ENCODE measurements at places on chromosomes 6 and 20.

DNA sequence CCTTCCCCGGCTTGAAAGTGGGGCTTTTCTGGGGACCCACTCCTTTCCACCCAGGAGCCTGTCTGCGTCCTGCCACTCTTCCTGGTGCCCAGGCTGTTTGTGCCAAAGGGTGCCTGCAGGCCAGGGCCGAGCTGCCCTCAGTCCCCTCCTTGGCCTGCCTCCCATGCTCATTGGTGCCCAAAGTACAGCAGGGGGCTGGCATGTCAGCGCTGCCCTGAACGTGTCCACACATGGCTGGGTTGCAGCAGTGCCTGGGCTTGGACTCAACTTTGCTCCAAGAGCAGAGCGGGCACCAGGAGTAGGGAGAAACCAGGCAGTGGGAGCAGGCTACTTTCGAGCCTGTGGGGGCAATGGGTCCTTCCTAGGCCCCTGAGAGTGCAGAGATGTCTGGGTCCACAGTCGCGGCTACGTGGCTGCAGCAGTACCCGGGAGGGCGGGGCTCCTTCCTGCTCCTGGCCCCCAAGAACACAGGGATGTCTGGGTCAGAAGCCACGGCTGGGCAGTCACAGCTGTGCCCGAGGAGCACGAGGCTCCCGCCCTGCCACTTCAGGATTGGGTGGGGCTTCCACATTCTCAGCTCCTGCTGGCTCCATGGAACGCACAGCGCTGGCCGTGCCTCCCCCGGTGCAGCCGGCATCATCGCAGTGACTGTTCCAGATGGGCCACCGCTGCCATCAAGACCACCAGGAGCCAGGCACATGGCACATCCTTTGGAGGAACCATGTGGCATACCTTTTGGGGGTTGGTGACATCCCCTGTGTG is 50.0 kb upstream of the CLDN20 start:
- no peak for DNase-seq

DNA sequence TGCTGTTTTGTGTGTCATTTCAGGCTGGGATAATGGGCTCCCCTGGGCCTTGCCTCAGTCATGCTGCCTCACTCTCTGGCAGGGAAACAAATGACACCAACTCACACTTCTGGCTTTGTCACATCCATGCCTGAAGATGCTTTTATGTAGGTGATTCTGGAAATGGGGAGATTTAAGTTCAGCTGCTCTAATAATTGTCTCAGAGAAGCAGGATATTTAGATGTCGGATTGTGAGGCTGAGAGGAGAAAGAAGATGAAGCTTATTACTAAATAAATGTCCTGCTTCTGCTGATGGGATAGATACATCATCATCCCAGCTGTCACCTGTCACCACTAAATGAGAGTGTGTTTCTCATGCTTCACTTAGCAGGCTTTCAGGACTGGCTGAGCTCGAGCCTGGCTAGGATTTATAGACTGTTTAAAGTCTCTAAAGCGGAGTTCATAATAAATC is 480.2 kb upstream of the SPTLC3 start:
- no peak for DNase-seq

DNA sequence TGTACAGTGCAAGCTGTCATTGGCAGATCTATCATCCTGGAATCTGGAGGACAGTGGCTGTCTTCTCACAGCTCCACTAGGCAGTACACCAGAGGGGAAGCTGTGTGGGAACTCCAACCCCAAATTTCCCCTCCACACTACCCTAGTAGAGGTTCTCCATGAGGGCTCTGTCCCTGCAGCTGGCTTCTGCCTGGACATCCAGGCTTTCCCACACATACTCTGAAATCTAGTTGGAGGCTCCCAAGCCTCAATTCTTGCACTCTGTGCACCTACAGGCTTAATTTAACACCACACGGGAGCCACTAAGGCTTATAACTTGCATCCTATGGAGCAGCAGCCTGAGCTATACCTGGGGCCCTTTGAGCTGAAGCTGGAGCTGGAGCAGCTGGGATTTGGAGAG is 43.0 kb upstream of the TRIM39 start:
- no peak for DNase-seq

DNA sequence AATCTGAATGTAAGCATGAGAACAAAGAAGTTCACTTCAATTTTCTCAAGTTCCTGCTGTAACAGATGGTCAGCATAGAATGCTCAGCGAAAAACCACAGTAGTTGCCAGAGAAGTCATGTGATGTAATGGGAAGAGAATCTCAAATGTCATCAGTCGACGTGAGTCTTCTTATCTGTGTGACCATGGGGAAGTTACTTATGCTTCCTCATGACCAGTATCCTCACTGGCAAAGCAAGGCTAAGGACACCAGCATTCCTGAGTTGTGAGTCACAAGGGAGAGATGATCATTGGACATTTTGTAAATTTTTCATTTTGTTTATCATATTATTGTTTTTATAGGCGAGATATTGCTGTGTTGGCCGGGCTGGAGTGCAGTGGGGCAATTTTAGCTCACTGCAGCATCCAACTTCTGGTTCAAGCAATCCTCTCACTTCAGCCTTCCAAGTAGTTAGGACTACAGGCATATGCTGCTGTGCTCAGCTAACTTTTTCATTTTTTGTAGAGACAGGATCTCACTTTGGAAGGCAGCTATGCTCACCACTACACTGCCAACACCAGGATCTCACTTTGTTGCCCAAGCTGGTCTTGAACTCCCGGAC is 21.9 kb downstream of the SGK1 start:
- no peak for DNase-seq

DNA sequence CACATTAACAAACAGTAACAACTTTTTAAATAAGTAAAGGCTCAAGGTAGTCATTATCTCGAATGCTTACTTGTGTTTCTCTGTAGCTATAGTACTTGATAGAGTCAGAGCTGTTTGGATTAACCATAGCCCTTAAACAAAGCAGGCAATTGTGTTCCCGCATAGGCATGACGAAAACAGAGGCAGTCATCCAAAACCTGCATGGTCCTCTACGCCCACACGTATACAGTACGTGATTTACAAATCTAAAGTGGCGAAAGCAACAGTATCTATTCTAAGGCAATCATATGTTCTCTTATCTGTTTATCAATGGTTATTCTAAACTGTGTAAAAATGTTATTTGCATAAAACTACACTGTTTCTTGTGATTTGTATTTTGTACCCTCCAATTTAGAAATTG is 31.8 kb downstream of the HFE start:
- no peak for DNase-seq

DNA sequence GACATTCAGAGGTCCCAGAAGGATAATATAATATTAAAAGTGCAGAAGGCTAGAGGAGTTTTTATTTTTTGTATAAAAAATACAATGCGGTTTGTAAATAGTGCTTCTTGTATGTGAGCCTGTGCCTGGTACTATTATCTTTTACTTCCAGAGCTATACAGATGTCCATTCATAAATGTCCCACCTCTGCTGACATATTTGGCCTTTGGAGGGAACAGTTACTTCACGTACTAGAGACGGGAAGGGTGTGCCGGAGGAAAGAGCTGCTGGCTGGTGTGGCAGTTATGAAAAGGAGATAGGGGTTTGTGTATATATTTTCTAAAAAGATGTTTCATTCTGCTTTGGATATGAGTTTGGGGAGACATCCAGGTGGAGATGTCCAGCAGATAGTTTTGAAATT is 8.8 kb downstream of the CD109 start:
- DNase-seq = no peak

GRCh38 chr6:118865100-118865391 is 28.9 kb upstream of the ASF1A start:
- no peak for DNase-seq

DNA sequence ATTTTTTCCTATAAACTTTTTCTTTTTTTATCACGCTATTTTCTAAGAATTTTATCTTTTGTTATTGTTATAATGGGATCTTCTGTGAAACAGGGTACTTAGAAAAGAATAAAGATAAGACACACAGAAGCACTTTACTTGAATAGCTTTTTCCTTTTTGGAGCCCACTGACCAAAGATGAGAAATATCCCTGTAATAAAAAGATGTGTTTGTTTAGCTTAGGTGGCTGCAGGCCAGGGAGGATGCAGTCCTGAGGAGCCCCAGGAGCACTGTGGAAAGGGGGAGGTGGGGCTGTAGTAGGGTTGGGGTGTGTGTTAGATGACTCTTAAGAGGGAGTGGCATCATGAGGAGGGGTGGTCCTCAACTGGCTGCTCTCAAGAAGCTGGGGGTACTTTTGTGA is 128.6 kb downstream of the ARID1B start:
- no peak for DNase-seq

DNA sequence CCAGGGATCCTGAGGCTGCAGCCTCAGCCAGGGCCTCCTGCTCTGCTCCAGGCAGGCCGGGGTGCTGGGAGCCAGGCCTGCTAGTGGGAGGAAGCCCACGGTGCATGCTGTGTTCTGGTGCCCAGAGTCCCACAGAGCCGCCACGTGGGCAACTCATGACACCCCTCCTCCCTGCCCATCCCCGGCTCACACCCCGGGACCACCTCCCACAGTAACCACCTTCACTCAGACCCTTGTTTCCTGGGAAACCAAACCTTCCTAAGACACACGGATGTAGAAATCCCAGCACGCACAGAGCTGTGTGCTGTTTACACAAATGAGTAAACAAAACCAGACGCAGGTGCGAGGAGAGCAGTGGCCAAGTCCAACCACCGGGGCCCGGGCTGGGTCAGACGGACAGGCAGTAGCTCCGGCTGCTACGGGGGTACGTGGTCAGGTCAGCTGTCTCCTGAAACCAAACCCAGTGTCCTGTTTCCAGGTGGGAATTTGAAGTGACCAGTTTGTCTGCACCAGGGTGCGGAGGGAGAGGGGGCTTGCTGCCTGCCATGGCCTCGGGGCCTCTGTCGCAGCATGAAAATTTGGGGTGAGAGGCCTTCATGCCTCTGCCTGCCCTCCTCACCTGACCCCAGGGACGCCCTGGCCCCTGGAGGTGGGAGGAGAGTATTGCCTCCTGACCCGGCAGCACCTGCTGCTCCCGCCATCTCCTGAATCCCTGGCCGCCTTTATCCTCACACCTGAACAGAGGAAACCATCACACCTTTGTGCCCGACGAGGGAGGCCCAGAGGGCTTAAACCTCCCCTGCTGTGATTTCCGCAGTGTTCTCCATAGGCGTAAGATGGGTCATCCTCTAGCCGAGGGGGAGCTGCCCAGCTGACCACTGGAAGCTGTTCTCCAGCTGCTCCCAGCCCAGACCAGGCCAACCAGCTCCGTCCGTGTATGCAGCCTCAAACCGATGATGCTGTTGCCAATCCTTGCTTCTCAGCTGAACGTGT is 52.0 kb upstream of the SMOC2 start:
- DNase-seq = no peak

- no peak for DNase-seq
These were observed 13.2 kb upstream of the ZBTB24 start for GRCh38 chr6:109496036-109496772.

GRCh38 chr6:139187489-139187888 is 52.6 kb downstream of the HECA start:
- no peak for DNase-seq

DNA sequence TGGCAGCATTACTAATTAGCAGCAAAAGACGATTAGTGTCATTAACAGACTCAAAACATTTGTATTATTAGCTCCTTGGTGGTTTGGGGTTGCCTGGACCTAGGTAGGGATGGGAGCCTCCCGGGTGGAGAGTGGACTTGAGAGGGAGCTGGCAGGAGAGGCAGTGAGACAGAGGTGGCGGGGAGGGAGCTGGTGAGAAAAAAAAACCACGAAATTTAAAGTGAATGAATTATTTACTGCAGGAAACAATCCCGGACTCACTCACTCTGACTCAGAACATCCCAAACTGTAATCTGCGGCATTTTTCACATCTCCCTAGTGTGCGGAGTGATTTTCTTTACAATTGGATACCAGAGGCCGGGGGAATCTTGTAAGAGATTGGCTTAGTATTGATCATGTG is 14.3 kb upstream of the CDH22 start:
- DNase-seq = no peak

DNA sequence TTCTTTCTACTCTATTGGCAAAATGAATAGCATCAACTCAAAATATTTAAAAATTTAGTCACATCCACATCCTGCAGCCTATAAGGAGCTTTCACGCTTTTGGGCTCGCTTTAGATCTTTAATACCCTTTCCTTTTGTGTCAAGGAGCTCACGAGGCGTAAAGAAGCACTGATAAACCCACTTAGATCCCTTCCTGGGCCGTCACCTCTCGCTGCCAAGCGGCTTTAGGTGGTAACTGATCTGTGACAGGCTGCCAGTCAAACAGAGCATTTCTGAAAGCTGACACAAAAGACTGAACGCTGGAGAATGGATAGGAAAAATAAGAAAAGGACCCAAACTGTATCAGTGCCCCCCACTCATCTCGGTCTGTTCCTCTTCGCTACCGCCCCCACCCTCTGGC is 385.7 kb upstream of the MMS22L start:
- no peak for DNase-seq

DNA sequence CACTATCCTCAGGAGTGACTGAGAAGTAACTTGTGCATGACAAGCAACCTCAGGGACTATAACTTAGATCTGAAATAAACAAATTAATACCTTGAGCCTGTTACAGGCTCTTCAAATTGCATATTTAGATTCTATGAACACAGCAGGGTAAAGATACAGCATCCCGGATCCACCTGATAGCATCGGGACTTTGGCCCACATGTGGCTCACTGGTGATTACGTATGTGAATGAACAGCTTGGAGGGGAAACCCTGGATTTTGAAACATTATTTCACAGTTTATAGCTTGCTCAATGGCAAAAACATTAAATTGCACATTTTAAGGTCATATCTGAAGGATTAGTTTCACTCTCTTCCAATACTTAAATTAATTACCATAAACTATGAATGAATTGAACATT is 133.2 kb downstream of the KHDRBS2 start:
- DNase-seq = no peak
